ENCODE measurements at places on chromosomes 12 and 14. TPM values are rescaled to one million over a fixed set of nuclear protein-coding genes. Genes with fewer than 3 reads are reported as not detected.

GRCh38 chr12:111057701-111058425 is 137.5 kb upstream of the MYL2 start:
- DNase-seq = no peak

Gene TCTN1
- total RNA-seq = 3.5 TPM

DNA sequence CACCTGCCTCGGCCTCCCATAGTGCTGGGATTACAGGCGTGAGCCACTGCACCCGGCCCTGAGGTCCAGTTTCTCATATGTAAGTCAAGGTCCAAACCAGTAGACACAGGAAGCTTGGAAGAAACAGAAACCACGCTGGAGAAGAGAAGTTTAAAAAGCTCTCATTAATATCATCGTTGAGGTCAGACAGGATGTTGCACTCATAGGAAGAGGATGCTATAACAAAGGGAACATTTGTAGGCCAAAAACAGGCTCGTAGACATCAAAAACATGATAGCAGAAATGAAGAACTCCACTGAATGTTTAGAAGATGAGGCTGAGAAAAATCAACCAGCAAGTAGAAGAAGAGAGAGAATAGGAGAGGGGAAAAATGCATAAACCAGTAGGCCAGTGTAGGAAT is 46.8 kb downstream of the ACACB start:
- DNase-seq = no peak

DNA sequence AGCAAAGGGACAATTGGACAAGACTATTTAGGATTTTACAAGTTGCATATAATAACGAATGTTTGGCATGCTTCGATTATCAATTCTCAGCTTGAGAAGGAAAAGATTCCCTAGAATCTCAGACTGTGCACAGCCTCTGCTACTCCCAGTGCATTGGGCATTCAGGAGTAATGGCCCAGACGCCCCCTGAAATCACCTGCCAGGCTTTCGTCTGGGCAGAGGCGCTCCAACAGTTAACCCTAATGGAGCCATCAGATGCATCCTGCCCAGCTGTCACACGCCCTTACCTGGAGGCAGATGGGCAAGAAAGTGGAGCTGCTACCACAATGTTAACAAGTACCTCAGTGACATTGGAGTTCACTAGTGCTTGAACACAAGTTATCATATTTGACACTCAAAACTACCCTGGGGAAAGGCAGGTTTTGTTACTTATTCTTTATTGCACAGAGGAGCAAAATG is 927 bp upstream of the LRP6 start:
- no peak for DNase-seq

Gene ENDOU
- not detected for total RNA-seq

Gene KRT82
- total RNA-seq = not detected

DNA sequence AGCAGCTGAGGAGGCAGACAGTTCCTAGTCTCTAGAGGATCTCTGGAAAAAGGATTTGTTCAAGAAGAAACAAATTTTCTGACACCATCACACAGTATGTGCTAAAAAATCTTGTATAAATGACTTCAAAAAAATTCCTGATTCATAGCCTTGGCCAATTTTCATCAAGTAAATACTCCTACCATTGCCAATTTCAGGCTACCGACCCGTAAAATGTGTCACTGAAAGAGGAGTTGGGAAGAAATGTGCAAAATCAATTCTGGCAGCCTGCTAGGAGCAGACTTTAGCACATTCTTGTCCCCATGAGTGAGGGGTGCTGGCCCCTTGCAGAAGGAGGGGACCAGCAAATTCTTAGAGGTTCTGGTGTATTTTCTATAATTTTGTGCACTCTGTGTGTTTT is 109.4 kb downstream of the TMEM30B start:
- DNase-seq = no peak

- DNase-seq = no peak
These were observed 11.2 kb upstream of the TCP11L2 start for GRCh38 chr12:106291342-106291741.

DNA sequence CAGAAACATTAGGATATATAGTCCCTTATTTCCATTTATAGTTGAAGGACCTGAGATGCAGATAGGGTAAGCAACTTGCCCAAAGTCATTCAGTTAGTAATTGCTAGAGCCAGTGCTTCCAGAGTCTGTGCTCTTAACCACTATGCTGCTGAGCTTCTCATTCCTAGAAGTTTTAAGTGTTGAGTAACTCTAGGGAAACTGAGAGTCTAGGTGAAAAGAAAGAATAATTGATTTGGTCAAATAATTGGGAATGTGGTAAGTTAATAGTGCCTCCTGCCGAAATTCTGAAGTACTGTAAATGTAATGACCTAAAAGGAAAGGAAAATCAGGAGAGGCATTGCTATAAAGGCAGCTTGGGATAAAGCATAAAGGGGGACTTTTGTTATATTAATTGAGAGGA is 14.1 kb downstream of the PYROXD1 start:
- no peak for DNase-seq

GRCh38 chr12:54369597-54370131 is 5.4 kb upstream of the GPR84 start:
- DNase-seq = no peak

Gene CAPS2
- 0.79 TPM for total RNA-seq

DNA sequence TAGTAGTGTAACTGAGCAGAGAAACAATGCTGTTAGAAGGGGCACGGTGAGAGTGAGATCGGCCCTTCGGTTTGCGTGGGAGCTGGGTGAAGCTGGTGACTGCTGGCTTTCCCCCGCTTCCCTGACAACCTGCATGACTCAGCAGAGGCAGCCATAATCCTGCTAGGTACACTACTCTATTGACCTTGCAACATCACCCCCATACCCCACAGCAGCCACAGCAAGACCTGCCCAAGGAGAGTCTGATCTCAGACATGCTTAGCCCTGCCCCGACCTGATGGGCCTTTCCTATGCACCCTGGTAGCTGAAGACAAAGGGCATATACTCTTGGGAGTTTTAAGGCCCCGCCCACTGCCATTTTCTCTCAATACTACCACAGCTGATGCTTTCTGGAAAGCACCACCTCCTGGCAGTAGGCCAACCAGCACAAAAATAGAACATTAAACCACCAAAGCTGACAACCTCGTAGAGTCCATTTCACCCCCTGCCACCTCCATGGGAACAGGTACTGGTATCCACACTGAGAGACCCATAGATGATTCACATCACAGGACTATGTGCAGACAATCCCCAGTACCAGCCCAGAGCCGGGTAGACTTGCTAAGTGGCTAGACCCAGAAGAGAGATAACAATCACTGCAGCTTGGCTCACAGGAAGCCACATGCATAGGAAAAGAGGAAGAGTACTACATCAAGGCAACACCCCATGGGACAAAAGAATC is 75.9 kb upstream of the RGS6 start:
- DNase-seq = no peak

GRCh38 chr12:105417732-105418131 is 87.2 kb downstream of the C12orf75 start:
- no peak for DNase-seq

GRCh38 chr12:88448337-88448915 is 131.8 kb downstream of the KITLG start:
- no peak for DNase-seq

GRCh38 chr14:95258754-95259593 is 60.7 kb downstream of the CLMN start:
- no peak for DNase-seq

- DNase-seq = no peak
These were observed 268.9 kb downstream of the SUDS3 start for GRCh38 chr12:118645219-118645618.

- DNase-seq = no peak
These were observed 746.5 kb downstream of the SLC6A15 start for GRCh38 chr12:84165998-84166571.

GRCh38 chr14:72891666-72892102 is 2.2 kb downstream of the DPF3 start:
- DNase-seq = no peak

- peak; percentile 27 for DNase-seq
These were observed 4.3 kb downstream of the P2RX4 start for GRCh38 chr12:121214166-121214777.

Gene FAM181A
- not detected for total RNA-seq

Gene AQP6
- total RNA-seq = not detected

GRCh38 chr14:102849526-102850379 is 72.5 kb downstream of the TRAF3 start:
- DNase-seq = no peak

Gene PRB2
- not detected for total RNA-seq

DNA sequence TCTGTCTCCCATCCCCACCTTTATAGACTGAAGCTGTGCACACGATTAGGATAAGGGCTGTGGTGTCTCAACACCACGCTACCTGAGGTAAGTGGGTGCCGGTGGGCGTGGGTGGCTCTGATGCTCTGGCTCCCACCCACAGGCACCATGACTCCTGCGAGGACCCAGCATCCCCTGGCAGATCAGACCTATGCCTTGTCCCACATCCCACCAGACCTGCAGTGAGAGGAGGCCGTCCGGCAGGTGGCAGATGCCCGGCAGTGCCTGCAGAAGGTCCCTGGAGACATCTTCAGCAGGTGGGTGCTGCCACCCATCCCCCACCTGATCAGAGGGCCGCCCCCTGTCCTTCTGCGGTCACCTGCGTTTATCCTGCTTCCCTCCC is 104.4 kb upstream of the PRB2 start:
- DNase-seq = no peak

DNA sequence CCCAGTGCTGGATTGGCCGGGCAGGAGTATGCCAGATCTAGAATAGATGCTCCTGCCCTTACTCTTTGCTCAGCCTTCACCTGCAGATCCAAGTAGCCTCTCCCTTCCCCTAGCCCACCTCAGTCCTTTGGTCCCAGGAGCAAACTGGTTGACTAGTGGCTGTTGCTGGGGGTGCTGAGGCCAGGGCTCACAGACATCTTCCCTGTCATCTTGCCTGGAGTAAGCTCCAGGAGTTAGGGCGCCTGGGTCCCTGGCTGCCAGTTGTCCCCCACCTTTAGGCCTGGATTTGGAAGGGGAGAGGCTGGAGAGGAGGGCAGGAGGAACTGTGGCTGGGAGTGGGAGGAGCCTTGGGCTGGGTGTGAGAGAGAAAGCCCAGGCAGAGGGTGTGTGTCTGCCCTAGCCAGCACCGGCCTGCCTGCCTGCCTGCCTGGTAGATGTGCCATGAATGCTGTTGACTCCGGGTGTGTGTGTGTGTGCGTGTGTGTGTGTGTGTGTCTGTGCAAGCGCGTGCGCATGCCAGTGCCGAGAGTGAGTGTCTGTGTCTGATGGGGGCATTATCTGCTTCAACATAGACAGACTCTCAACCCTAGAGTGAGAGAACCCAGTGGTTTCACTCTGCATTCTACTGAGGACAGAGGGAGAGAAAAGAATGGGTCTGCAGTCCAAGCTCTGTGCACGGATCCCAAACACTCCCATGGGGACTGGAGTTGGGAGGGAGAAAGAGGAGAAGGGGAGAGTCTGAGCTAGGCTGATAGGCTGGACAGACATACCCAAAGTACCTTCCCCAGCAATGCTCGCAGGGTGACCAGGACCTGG is 845 bp upstream of the RARG start:
- no peak for DNase-seq

Measured in activated T-cell treated with anti-CD3 and anti-CD28 coated beads, Interleukin-2, amount 50 U/mL, for 4 hours (primary cell).